Kidney (tissue), 22 donors: ENCODE measurements at places on chromosomes 3 and 15. TPM values are rescaled to one million over a fixed set of nuclear protein-coding genes. Genes with fewer than 3 reads are reported as not detected.

The ISL2 gene
- 0.44 TPM for total RNA-seq

The CASR gene
- total RNA-seq: 72.8 TPM

DNA sequence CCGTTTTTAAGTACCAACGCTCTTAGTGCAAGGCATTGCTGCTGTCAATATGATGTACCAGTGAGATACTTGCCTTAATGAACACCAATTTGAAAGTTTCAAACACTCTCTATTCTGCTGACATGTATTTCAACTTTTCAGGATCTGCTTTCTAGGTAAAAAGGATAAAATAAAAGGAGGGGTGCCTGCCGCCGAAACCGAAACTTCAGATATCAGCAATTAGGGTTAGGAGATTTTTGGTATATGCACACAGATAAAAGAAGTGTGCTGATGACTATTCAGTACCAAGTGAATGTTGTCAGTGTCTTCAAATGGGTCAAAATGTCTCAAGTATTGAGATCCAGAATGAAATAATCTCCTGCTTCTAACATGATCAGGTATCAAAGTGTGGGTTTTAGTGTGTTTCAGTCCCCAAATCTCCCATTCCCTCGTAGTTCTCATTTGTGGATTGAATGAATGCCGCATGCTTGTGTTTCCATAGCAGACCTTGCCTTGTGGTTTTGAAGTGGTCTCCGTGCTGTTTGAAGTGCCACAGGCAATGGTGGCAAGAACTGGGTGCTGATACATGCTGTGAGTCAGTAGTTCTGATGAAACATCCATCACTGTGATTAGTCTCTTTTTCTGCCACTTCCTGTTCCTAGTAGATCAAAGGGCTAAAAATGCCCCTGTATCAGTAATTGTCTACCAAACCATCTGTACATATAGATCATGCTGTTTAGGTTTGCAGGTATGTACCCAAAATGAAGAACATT is 22.5 kb downstream of the CHST14 start:
- no peak overlapping the region for H3K4me3 ChIP-seq
- no peak overlapping the region for H3K27ac ChIP-seq
- H3K27me3 ChIP-seq: no peaks in the 10 kb centered on the region
- H3K36me3 ChIP-seq: no peaks in the 10 kb centered on the region

- no peak for DNase-seq
- H3K4me3 ChIP-seq: no peak overlapping the region
- H3K27me3 ChIP-seq: no peaks in the 10 kb centered on the region
- H3K36me3 ChIP-seq: no peaks in the 10 kb centered on the region
Measured at GRCh38 chr3:37826502-37826901, 35.2 kb upstream of the CTDSPL start.

DNA sequence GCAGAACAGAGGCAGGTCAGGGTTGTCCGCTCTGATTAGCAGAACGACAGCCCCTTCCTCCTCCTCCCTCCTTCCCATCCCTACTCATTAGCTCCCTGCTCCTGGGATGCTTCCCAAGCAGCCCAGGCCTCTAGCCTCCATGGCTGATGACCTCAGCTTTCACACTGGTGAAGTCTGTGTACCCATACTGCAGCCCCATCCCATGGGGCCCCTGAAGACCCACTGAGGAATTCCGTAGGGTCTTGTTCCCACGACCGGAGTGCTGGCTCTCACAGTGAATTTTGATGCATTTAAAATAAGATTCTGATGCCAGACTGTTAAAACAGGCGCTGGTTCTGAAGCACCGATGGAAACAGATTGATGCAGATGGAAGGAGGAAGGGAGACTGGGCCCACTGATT is 36.1 kb downstream of the GOLGA6A start:
- no peak overlapping the region for H3K4me3 ChIP-seq
- H3K36me3 ChIP-seq: peaks cover 2% of the 10 kb centered on the region
- no peak overlapping the region for H3K27ac ChIP-seq
- peaks cover 5% of the 10 kb centered on the region for H3K4me1 ChIP-seq
- DNase-seq: no peak

DNA sequence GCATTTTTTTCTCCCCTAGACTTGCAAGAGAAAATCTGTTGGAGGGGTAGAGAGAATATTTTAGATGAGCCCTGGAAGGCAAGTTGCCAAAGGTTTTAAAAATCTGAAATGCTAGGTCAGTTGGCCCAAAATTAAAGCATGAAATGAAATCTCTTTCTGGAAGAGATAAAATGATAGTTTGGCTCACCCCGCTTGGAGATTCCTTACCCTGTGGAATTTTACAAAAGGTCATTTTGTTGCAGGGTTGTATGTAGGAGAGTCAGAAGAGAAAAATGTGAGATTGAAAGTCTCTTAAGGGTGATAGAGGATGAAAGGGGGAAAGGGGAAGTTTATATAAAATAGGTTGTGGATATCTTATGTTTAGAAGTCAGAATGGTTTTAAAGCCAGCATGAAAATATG is 277.8 kb downstream of the CD47 start:
- no peaks in the 10 kb centered on the region for H3K27me3 ChIP-seq
- H3K36me3 ChIP-seq: no peaks in the 10 kb centered on the region
- peak overlapping the region; percentile 70 for H3K27ac ChIP-seq
- no peak overlapping the region for H3K4me3 ChIP-seq
- no peak for DNase-seq

- no peaks in the 10 kb centered on the region for H3K36me3 ChIP-seq
- no peak overlapping the region for H3K27ac ChIP-seq
- no peaks in the 10 kb centered on the region for H3K4me1 ChIP-seq
- no peak overlapping the region for H3K4me3 ChIP-seq
Measured at GRCh38 chr3:4228295-4228694, 74.9 kb upstream of the SETMAR start.
